SHP77 treated with DMSO at 0.1 percent for 48 hours (cell line): ENCODE measurements at places on chromosomes 12 and 14.

- DNase-seq, result no peak
Measured at GRCh38 chr12:2286461-2287131, 233.8 kb downstream of the CACNA1C start.

DNA sequence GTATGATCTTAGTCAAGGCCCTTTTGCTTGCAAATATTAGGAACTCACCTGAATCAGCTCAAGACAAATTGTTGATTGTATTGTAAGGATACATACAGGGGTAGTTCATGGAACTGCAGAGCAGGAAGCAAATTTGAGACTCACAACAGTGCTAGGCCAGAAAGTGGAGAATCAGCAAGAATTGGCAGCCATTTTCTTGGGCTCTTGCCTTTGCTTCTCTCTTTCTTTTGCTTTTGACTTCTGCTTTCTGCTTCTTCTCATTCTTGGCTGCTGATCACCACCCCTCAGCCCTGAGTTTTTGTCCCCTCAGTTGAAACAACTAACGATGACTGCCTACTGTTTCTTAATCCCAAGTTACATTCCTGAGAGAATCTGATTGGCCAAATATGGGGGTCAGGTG is 34.8 kb downstream of the KCNK13 start:
- no peak for DNase-seq

GRCh38 chr12:42217656-42218055 is 20.4 kb downstream of the YAF2 start:
- no peak for DNase-seq

GRCh38 chr12:15701206-15701605 is 88.0 kb downstream of the EPS8 start:
- no peak for DNase-seq

DNA sequence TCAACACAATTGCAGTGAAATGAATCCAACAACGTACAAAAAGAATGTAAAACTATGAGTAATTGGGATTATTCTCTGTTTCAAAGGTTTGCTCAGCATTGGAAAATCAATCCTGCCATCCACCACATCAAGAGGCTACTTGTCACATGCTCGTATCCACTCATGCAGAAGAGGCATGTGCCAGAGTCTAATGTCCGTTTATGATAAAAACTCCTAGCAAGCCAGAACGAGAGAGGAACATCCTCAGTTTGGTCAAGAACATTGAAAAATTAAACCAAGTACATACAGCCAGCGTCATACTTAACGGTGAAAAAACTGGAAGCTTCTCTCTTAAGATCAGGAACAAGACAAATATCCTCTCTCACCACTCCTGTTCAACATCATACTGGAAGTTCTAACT is 563.9 kb upstream of the TMEM132C start:
- DNase-seq, result no peak

DNA sequence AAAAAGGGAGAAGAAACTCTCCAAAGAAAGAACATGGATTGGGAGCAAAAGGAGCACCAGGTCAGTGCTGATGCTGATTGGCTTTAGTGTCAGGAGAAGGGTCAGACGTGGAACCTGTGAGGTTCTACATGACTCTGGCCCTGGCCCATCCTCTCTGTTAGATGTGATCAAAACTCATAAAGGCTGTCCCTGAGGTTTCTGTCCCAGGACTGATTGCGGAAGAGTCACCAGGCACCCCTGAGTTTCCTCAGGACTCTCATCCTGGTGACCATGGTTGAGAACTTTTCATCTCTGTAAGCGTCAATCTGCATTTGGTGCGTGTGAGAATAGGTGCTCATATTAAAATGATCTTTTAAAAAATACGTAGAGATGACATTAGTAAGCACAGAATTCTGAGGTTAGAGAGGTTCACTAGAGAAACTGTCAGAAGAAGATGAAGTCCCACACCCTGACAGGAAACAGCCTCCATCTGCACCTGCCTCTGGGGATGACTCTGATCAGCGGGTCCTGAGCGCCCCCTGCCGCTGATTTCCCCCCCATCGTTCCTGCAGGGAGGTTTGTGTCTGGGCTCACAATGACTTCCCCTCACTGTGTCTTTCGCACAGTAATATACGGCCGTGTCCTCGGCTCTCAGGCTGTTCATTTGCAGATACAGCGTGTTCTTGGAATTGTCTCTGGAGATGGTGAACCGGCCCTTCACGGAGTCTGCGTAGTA is 741.8 kb downstream of the TMEM121 start:
- DNase-seq, result no peak

DNA sequence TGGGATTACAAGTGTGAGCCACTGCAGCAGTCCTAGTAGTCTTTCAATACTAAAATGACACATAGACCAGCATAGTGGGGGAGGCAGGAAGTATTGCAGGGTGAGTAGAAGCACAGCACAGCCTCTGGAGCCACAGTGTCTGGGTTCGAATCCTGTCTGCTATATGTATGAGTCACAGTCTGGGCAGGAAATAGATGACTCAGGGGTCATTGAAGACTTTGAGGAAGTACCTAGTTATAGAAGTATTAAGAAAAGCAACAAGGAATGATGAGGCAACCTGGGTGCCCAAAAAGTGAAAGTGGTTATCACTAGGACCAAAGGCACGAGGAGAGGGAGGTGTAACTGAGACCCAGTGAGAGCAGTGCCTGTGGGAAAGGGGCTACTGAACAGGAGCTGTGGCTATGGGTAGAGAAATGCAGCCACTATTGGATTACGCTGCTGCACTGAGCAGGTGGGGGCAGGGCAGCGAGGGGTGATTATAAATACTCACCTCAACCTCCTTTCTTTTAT is 124.0 kb downstream of the PDE3A start:
- no peak for DNase-seq

GRCh38 chr12:105610459-105610858 is 280.0 kb downstream of the C12orf75 start:
- no peak for DNase-seq

DNA sequence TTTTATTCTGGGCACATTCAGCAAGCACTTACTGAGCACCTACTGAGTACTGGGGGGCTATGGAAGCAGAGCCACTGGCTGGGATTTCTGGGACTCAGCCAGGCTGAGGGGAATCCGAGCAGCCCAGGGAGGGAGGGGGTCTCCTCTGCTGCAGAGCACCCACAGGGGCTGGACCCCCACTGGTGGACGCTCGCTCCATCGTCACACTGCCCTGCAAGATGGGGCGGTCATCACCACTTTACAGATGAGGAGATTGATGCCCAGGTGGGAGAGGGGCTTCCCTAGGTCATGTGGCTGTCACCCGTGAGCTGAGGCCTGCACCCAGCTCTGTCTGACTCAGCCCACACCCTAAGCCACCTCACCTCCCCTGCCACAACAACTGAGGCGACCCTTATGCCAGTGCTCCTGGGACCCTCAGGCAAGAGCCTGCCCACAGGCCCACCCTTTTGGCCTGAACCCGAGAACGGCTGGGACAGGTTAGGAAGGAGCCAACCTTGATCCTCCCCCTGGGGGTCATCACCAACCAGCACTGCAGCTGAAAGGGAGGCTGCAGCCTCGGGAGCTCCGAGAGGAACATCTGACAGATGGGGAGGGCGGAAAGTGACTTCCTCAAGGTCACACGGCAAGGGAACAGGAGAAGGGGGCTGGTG is 74.4 kb downstream of the SERPINA3 start:
- DNase-seq, result no peak

GRCh38 chr12:22459838-22460490 is 84.4 kb downstream of the C2CD5 start:
- no peak for DNase-seq

GRCh38 chr14:101552786-101553231 is 8.5 kb upstream of the DIO3 start:
- no peak for DNase-seq

DNA sequence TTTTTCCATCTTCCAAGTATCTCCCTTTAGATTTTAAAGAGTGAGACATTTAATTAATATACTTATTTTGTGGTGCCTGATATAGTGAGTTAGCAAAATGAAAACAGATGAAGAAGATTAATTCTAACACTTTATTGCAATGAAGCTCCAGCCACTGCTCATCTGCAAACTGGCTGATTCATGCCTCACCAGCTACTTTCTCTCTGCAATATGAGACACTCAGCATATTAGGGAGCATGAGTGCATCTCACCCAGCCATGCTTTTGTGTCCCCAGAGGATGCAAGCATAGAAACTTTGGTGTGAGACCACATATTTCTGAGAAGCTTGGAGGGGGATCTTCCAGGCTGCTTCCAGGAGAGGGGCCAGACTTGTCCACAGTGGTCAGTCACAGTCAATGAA is 148.6 kb downstream of the BMP4 start:
- no peak for DNase-seq

DNA sequence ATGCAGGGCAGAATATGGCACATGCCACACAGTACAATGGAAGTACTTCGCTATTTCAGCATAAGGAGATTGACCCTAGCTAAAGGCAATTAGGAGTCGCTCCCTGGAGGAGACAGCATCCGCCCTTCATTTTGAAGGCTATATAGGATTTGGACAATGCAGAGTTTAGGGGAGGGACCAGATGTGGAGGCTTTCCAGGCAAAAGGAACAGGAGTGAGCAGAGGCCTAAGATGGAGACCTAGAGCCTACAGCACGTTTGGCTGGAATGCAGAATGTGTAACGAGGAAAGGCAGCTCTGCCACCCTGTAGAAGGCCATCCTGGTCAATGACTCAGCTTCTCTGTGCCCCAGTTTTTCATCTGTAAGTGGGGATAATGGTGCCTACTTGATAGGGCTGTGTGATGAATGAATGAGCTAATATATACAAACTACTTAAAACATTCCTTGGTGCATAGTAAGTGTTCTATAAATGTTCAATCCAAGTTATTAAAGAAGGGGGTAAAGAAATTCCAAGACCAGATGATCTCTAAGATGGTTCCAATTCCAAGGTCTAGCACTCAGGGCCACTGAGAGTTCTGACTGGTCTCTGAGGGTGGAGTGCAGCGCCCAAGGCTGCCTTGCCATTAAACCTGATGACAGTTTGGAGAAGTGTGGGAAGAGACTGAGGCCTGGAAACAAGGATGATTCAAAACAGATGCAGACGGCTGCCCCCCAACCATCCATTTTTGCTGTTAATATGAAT is 54.3 kb upstream of the FRMD6 start:
- DNase-seq, result no peak

DNA sequence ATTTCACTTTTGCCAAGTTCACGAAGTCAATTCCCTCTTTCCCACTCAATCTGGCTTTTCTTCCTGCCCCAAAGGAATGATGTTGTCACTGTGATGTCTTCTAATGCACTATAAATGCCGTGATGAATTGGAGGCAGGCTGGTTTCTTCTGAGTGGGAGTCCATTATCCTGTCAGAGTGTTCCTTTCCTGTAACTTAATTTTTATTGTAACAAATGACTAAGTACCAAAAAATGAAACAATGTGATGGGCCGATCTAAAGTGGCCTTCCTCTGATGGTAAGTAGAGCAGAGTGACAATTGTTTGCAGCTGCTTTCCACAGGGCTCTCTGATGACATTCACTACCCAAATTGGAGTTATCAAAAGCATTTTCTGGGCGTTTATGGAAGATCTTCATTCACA is 22.2 kb downstream of the TMEM30B start:
- DNase-seq, result no peak
